Activated CD4-positive, alpha-beta T cell treated with anti-CD3 and anti-CD28 coated beads, Interleukin-10, Interleukin-2, amounts not matched to agents 100 ng/mL and 50 ng/mL, durations not matched to agents 16 hours and 8 hours (primary cell): ENCODE measurements at places on chromosomes 16 and 17.

- DNase-seq, result no peak
These were observed 5.5 kb downstream of the CBFA2T3 start for GRCh38 chr16:88971371-88972097.

GRCh38 chr16:17448640-17449638, 21.8 kb downstream of the XYLT1 start:
- peak; percentile 48 for DNase-seq

- DNase-seq, result no peak
These were observed 37.3 kb upstream of the ELAC2 start for GRCh38 chr17:13055131-13055530.

- DNase-seq, result no peak
These were observed 10.1 kb downstream of the AFMID start for GRCh38 chr17:78197147-78197832.
